ENCODE measurements at places on chromosomes 4 and X.

GRCh38 chr4:2296631-2297601 lies 35.0 kb upstream of the MXD4 start:
- peak; percentile 58 for DNase-seq
- H3K4me1 ChIP-seq, result peaks cover 11% of the 10 kb centered on the region
- no peak overlapping the region for H3K4me3 ChIP-seq
- H3K36me3 ChIP-seq, result no peaks in the 10 kb centered on the region
- peaks cover 11% of the 10 kb centered on the region for H3K27me3 ChIP-seq
- H3K27ac ChIP-seq, result no peak overlapping the region

DNA sequence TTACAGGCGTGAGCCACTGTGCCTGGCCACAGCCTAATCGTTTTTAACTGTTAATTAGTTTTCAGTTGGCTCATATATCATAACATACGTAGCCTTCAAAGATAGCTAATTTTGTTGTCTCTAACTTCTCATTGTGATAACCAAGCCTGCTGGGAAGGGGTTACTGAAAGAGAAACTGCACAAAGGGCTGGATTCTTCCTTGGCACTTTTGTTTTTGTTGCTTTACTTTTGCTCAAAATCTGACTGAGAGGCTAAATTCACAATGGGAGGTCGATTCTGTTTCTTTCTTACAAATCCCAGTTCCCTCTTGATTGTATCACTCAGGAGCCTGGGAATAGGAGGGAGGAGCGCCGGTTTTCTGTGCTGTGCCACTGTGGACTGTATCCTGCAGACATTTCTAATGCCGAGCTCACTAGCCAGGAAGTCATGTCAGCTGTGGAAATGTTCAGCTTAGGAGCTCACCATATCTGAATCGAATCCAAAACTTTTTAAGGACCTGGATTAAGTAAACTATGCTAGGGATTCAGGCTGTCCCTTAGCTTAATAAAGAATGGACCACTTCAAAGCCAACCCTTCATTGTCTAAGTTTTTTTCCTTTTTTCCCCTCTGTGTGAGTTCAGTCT lies 120.5 kb upstream of the FAT1 start:
- H3K27me3 ChIP-seq, result no peaks in the 10 kb centered on the region
- H3K4me1 ChIP-seq, result peaks cover 21% of the 10 kb centered on the region
- peak overlapping the region; percentile 37 for H3K4me3 ChIP-seq
- no peak for DNase-seq
- H3K36me3 ChIP-seq, result no peaks in the 10 kb centered on the region

DNA sequence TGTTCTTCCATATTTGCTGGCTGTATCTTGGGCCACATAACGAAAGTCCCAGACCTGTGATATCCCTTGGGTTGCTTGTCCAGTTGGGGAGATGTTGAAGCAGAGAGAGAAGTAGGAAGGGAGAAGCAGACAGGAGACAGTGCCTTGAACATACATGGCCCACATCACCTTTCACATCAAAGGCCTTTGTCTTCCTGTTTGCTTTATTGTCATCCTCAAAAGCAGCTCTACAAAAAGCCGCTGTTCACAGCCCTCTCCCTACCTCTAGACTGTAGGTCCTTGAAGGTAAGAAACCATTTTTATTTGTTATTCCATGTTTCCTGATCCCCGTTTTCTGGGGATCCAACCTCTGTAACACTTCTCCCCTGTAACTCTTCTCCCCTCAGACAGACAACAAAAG lies 14.9 kb downstream of the USP26 start:
- no peak overlapping the region for H3K4me3 ChIP-seq
- H3K36me3 ChIP-seq, result no peaks in the 10 kb centered on the region
- DNase-seq, result no peak
- no peak overlapping the region for H3K27ac ChIP-seq
- no peaks in the 10 kb centered on the region for H3K27me3 ChIP-seq
- H3K4me1 ChIP-seq, result no peaks in the 10 kb centered on the region

GRCh38 chr4:174154215-174154854 lies 129.1 kb downstream of the FBXO8 start:
- no peak overlapping the region for H3K4me3 ChIP-seq
- peaks cover 10% of the 10 kb centered on the region for H3K27me3 ChIP-seq
- peaks cover 17% of the 10 kb centered on the region for H3K4me1 ChIP-seq
- no peak for DNase-seq
- H3K27ac ChIP-seq, result no peak overlapping the region

DNA sequence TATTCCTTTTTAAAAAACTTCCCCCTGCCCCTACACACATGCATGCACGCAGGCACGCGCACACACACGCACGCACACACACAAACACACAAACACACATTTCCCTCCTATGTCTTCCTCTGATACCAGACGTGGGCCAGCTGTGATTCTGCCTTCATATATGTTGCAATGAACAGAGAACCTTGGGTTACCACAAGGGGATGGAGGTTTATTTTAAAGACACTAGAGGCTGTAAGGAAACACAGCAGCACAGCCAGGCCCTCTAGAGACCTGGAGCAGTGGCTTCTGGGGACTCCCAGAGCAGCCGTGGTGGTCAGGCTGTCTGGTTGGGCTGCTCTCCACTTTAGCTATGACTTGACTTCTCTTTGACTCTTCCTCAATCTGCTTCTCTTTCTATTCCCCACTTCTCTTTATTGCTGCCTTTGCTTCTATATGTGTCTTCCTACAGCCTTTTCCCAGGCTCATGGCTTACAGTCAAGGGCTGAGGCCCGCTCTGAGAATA lies 3.2 kb upstream of the TLR10 start:
- H3K4me1 ChIP-seq, result peaks cover 4% of the 10 kb centered on the region
- no peak overlapping the region for H3K4me3 ChIP-seq

DNA sequence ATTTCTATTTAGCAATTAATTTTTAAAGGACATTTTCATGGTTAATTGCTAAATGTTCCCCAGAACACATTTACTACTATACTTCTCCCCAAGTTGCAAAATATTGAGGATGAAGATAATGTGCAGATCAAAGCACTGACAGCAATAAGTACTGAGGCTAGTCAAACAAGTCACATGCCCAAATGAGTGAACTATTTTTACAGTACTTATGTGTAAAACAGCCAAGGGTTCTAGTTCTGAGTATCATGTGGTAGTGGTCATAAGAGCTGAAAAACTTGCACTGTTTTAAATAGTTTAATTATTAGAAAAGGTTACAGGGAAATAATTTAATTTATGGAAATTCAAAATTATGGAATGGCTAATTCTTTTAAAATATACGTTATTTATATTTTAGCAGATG lies 3.8 kb downstream of the GALNTL6 start:
- no peak for DNase-seq
- no peak overlapping the region for H3K4me3 ChIP-seq
- H3K27ac ChIP-seq, result no peak overlapping the region
- no peaks in the 10 kb centered on the region for H3K4me1 ChIP-seq

GRCh38 chrX:65528293-65528692 lies 6.3 kb downstream of the LAS1L start:
- peaks cover 3% of the 10 kb centered on the region for H3K36me3 ChIP-seq
- H3K4me1 ChIP-seq, result no peaks in the 10 kb centered on the region
- H3K4me3 ChIP-seq, result no peak overlapping the region
- H3K27me3 ChIP-seq, result no peaks in the 10 kb centered on the region
- no peak overlapping the region for H3K27ac ChIP-seq

DNA sequence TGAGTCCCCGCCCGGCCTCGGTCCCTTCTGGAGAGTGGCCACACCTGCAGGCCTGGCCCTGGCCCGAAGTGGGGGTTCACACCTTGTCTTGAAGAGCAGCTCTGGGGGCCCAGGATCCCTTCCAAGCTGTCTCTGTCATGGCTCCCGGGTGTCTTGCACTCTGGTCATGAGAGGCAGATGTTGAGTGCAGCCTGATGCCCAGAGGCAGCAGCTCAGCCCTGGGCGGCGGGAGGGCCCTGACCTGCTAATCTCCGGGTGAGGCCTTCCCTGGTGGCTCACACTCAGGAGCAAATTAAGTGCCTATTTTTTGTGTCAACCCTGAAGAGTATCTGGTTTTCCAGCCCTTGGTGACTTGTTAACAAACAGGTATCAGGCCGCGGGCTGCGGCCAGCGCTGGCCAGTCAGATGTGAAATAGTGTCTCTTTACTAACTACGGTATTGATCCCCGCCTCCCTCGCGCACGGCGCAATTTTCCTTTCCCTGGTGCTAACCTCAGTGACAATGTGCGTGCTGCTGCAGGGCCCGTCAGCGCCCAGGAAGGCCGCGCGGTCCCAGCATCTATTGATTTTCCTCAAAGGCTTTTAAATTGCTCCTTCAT lies 24.2 kb downstream of the NKX1-1 start:
- no peaks in the 10 kb centered on the region for H3K4me1 ChIP-seq
- DNase-seq, result no peak
- H3K27me3 ChIP-seq, result no peaks in the 10 kb centered on the region
- H3K27ac ChIP-seq, result no peak overlapping the region

- H3K27ac ChIP-seq, result no peak overlapping the region
- peaks cover 11% of the 10 kb centered on the region for H3K27me3 ChIP-seq
- H3K36me3 ChIP-seq, result no peaks in the 10 kb centered on the region
- DNase-seq, result no peak
- H3K4me1 ChIP-seq, result no peaks in the 10 kb centered on the region
- no peak overlapping the region for H3K4me3 ChIP-seq
Measured at GRCh38 chr4:3467601-3468031, 4.5 kb downstream of the DOK7 start.

GRCh38 chr4:139223682-139224317 lies 46.8 kb upstream of the ELF2 start:
- H3K4me3 ChIP-seq, result no peak overlapping the region
- H3K36me3 ChIP-seq, result no peaks in the 10 kb centered on the region
- no peak for DNase-seq
- H3K27me3 ChIP-seq, result no peaks in the 10 kb centered on the region
- no peaks in the 10 kb centered on the region for H3K4me1 ChIP-seq

GRCh38 chrX:37599729-37600128 lies 28.3 kb downstream of the LANCL3 start:
- DNase-seq, result no peak
- peaks cover 23% of the 10 kb centered on the region for H3K27me3 ChIP-seq
- no peaks in the 10 kb centered on the region for H3K4me1 ChIP-seq
- no peak overlapping the region for H3K4me3 ChIP-seq
- H3K36me3 ChIP-seq, result no peaks in the 10 kb centered on the region

GRCh38 chr4:53490161-53490956 lies 100.9 kb downstream of the LNX1 start:
- H3K27me3 ChIP-seq, result no peaks in the 10 kb centered on the region
- no peak overlapping the region for H3K4me3 ChIP-seq
- no peaks in the 10 kb centered on the region for H3K36me3 ChIP-seq

DNA sequence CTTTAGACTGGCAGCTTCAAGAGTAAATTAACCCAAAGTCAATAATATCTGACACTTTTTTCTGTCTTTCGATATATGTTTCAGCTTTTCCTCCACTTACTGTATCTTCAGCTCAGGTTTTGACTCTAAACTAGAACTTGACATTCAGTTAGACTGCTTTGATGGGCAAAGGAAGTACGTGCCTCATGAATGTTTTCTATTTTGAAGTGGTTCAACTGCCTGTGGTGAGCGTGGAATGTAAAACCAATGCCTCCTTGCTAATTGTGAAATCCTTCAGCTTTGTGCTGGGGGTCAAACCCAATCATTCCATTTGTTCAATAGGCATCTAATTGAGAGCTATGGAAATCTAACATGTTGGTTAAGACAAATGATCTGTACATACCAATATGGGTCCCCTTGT lies 857.0 kb upstream of the HTR2C start:
- no peak overlapping the region for H3K27ac ChIP-seq
- H3K4me1 ChIP-seq, result no peaks in the 10 kb centered on the region
- H3K36me3 ChIP-seq, result no peaks in the 10 kb centered on the region
- H3K27me3 ChIP-seq, result no peaks in the 10 kb centered on the region
- H3K4me3 ChIP-seq, result no peak overlapping the region

DNA sequence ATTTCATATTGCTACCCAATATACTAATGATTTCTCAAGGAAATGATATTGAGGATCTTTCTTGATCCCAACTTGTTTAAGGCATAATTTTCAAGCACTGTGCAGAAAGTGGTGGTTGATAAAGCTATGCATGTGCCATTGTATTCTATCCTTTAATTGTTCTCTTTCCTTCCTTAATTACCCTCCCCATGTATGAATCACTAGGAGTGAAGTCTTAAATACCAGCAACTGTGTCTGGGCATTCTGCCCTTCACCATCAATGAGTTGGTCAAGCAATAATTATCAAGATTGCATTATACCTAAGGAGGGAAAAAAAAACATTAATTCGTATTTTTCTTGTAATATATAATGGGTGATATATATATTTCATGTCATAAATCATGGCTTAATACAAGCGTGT lies 111.8 kb upstream of the FRMPD4 start:
- H3K4me3 ChIP-seq, result no peak overlapping the region
- H3K4me1 ChIP-seq, result no peaks in the 10 kb centered on the region
- no peak overlapping the region for H3K27ac ChIP-seq

DNA sequence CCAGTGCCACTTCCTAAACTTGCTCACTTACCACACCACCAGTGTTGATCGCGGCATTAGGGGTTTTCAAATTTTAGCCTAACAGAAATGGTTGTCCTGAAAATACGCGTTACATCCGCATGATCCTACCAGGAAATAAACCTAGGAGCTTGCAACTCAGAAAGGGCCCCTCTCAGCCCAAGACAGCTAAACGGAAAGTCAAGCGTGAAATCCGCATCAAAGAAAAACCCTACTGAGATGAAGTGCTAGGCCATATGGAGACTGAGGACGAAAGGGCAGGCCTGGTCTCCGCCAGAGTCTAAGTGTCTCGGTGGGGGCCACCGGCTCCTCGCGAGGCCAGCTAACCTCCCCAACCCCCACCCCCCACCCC lies 626 bp downstream of the YTHDC1 start:
- DNase-seq, result no peak
- no peaks in the 10 kb centered on the region for H3K27me3 ChIP-seq
- peaks cover 14% of the 10 kb centered on the region for H3K4me1 ChIP-seq
- peak overlapping the region; percentile 100 for H3K27ac ChIP-seq
- H3K4me3 ChIP-seq, result peak overlapping the region; percentile 94
- peaks cover 8% of the 10 kb centered on the region for H3K36me3 ChIP-seq

DNA sequence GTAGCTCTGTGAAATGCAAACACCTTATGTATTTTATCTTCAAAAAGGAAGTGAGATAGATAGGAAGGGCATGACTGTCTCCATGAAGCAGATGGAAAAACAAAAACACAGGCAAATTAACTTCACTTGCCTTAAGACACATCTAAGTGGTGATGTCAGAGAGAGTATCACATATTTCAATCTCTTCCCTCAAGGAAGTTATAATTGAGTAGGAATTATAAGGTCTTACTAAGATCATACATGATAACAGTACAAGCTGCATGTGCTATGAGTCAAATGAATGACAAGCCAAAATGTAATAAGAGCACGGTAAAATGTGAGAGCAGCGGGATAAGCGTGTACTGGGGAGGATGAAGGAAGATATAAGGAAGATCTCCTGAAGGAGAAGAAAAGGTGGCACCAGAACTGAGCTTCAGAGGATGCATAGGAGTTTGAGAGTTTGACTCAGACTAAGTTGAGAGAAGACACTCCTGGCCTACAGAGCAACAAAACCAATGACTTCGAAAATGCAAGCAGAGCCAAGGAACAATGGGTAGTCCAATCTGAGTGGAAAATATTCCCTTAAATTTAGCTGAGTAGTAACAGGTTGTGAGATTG lies 43.3 kb upstream of the GALNT7 start:
- H3K4me3 ChIP-seq, result no peak overlapping the region
- no peaks in the 10 kb centered on the region for H3K27me3 ChIP-seq
- peaks cover 6% of the 10 kb centered on the region for H3K4me1 ChIP-seq
- no peak for DNase-seq
- H3K36me3 ChIP-seq, result no peaks in the 10 kb centered on the region
